ENCODE measurements at places on chromosomes 5 and 9. TPM values are rescaled to one million over a fixed set of nuclear protein-coding genes. Genes with fewer than 3 reads are reported as not detected.

- DNase-seq, result no peak
Observed at GRCh38 chr9:129354498-129354897, 176.4 kb upstream of the IER5L start.

DNA sequence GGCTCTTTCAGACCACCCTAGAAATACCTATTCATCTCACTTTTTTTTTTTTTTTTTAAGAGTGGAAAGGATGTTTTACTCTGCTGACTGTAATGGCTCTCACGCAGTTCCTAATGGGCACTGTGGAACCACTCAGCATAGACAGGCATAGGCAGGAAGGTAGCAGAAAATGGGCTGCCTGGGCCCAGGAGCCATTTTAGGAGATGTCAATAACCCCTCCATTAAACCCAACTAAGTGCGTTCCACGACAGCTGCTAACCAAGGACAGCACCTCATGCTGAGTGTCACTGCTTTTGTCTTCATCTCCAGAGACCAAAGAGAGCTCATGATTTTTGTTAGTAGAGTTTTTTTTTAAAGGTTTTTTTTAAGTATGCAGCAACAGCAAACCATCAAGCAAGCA, 15.3 kb downstream of the MAP1B start:
- DNase-seq, result no peak

DNA sequence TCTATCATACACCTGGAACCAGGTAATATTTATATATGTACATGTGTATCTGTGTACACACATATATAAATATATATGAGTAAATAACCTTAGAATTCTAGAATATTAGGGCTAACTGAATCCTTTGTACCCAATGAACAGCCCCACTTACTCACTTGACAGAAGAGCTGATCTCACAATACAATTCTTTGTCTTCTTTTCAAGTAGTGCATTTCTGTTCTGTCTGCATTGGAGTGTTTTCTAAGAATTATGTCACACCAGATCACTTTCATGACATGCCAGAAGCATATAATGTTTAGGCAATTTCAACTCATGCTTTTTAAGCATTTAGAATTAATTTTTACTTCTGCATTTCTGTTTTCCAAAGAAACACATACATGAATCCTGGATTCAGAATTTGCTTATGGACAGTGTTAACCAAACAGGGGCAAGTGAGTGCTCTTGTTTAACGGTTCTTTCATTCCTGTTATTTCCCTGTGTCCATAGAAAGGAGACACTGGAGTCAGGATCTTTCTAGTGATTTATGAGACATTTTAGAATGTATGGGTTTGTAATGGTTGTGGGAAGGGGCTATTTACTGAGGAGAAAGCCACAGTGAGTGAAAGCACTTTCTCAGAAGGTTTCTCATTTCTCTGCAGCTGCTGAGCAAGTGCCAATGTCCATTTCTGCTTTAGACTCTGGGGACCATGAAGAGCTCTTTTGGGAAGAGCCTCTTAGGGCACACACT, 123.2 kb downstream of the RMI1 start:
- no peak for DNase-seq

- DNase-seq, result no peak
Observed at GRCh38 chr9:98603821-98604383, 104.8 kb downstream of the GABBR2 start.

ADAMTSL1 gene
- total RNA-seq, result 1.6 TPM

CORO2A gene
- 19.9 TPM for total RNA-seq

Measured in suprapubic skin (tissue), 4 donors.